ENCODE measurements at places on chromosomes 16 and 17.

GRCh38 chr16:5065813-5066212 lies at the start of gene C16orf89:
C16orf89 (minus strand) TSS chr16:5065956; CDS start chr16:5065908, 48 bp downstream.
- DNase-seq = no peak

- DNase-seq = no peak
Observed at GRCh38 chr17:2837147-2837561, 40.9 kb downstream of the RAP1GAP2 start.

- DNase-seq = no peak
Observed at GRCh38 chr16:57507136-57508034, 21.1 kb upstream of the DOK4 start.

GRCh38 chr16:51084074-51084928 lies 66.8 kb downstream of the SALL1 start:
- DNase-seq = peak; percentile 12

- DNase-seq = no peak
Observed at GRCh38 chr17:29046473-29046839, 3.5 kb downstream of the PIPOX start.

DNA sequence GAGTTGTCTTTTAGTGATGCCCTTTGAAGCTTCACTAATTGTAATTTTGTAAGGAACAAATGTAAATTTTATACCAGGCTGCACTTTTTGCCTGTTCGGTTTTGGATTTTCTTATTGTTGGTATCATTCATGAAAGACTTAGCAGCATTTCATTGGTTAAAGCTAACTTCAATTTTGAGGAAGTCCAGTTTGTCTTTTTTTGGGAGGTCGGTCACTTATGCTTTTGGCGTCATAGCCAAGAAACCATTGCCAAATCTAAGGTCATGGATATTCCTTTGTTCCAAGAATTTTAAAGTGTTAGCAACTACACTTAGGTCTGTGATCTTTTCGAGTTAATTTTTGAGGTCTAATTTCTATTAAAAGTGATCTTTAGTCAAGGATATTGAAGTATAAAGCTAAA lies 77.1 kb downstream of the PRKCA start:
- peak; percentile 31 for DNase-seq

DNA sequence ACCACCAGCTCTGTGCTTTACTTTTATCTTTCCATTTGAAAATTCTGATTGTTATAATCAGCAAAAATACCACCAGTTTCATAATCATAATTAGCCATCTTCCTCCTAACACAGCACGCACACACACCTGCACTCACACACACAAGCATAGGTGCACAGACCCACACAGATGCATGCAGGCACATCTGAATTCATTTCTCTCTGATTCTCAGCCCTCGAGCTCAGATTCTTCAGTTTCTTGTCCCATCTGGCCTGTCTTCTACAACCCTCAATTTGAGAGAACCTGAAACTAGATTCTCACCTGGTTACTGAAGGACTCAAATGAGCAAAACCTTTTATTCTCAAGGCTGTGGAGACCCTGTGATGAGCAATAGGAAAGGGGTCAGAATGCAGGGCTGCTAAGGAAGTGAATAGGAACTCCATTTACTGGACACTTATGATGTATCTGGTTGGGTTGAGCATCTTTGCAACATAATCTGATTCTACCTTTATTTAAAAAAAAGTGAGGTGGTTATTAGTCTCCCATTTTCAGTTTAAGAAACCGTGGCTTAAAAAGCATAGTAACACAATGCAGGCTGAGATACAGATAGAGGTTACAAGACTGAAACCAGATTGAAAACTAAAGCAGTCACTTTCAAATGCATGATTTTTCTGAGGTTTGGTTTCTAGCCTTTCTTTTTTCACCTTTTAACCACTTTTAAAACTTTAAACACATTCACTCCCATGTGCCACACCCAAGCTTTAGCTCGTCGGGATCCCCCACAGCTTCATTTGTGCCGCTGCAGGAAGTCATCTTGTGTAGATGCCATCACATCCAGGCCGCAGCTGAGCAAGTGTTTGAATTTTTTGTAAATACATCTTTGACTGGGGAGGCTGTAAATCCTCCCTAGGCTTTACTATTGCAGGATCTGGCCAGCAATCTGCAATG lies 9.4 kb downstream of the KRT33A start:
- no peak for DNase-seq

Data from fibroblast of pulmonary artery (primary cell).